A549 treated with RU486 at 1 μM for 4 hours (cell line): ENCODE measurements at places on chromosomes 5 and 9. TPM values are rescaled to one million over a fixed set of nuclear protein-coding genes. Genes with fewer than 3 reads are reported as not detected.

Gene DMRT3
- total RNA-seq = not detected in 5 replicates

Gene LRRC14B
- not detected in 5 replicates for total RNA-seq

Gene EIF4EBP3
- total RNA-seq = 0.54 to 4.1 TPM (median 2.0 TPM) in 5 replicates

Gene MYO10
- total RNA-seq = 49.4 to 64.3 TPM (median 61.7 TPM) in 5 replicates

Gene CDO1
- 0.14 TPM in 1 of 5 replicates, not detected in the others for total RNA-seq

Gene ADRB2
- total RNA-seq = 0.51 to 0.86 TPM (median 0.67 TPM) in 5 replicates

Gene ERGIC1
- total RNA-seq = 247 to 318 TPM (median 297 TPM) in 5 replicates

Gene PTGS1
- total RNA-seq = 0.96 to 1.5 TPM (median 1.3 TPM) in 5 replicates

Gene OR1L1
- not detected in 5 replicates for total RNA-seq

Gene GARIN3
- not detected in 5 replicates for total RNA-seq

Gene ECM2
- total RNA-seq = 0.07 to 0.26 TPM (median 0.21 TPM) in 5 replicates

Gene MEIKIN
- total RNA-seq = not detected in 5 replicates

Gene MARCHF11
- not detected in 5 replicates for total RNA-seq

Gene ADAMTS6
- 0.06 to 0.31 TPM (median 0.08 TPM) in 5 replicates for total RNA-seq

Gene IQGAP2
- total RNA-seq = 1.0 to 1.8 TPM (median 1.3 TPM) in 5 replicates

Gene PCDHGA6
- total RNA-seq = 0.14 to 0.27 TPM (median 0.23 TPM) in 5 replicates

Gene DRD1
- total RNA-seq = 0.37 to 1.0 TPM (median 0.64 TPM) in 5 replicates

Gene OLFM1
- total RNA-seq = 8.9 to 10.1 TPM (median 9.9 TPM) in 5 replicates

Gene SCAI
- 1.4 to 2.1 TPM (median 1.6 TPM) in 5 replicates for total RNA-seq

Gene OR1J4
- not detected in 5 replicates for total RNA-seq

Gene PCDHGB3
- 0.17 to 0.30 TPM (median 0.23 TPM) in 5 replicates for total RNA-seq

Gene C8G
- 0.24 to 2.2 TPM (median 0.66 TPM) in 5 replicates for total RNA-seq

Gene HRH2
- 0.48 to 0.86 TPM (median 0.70 TPM) in 5 replicates for total RNA-seq

Gene DND1
- total RNA-seq = 0.48 to 0.94 TPM (median 0.73 TPM) in 5 replicates

Gene NRARP
- total RNA-seq = 3.9 to 9.5 TPM (median 7.7 TPM) in 5 replicates

Gene OLFML2A
- total RNA-seq = 15.3 to 23.0 TPM (median 21.6 TPM) in 5 replicates

Gene C9orf153
- total RNA-seq = 0.23 to 0.43 TPM in 2 of 5 replicates, not detected in the others

Gene LECT2
- not detected in 5 replicates for total RNA-seq

Gene TMEM252
- total RNA-seq = not detected in 5 replicates

Gene GRAMD2B
- 0.48 to 0.98 TPM (median 0.64 TPM) in 5 replicates for total RNA-seq

Gene ADAMTS12
- total RNA-seq = 6.1 to 9.6 TPM (median 7.9 TPM) in 5 replicates

Gene FOXD1
- 13.0 to 22.7 TPM (median 21.2 TPM) in 5 replicates for total RNA-seq

Gene NTNG2
- total RNA-seq = 2.2 to 3.5 TPM (median 2.8 TPM) in 5 replicates

Gene DMAC1
- total RNA-seq = 30.8 to 94.3 TPM (median 69.0 TPM) in 5 replicates

Gene PROB1
- 0.19 to 0.34 TPM (median 0.27 TPM) in 5 replicates for total RNA-seq

Gene LEAP2
- total RNA-seq = 0.56 to 1.1 TPM (median 0.76 TPM) in 5 replicates

Gene NR5A1
- total RNA-seq = 0.03 to 0.05 TPM in 2 of 5 replicates, not detected in the others
